ENCODE measurements at places on chromosomes 3 and 15. TPM values are rescaled to one million over a fixed set of nuclear protein-coding genes. Genes with fewer than 3 reads are reported as not detected.
A peak's percentile ranks its signal among the peaks of the same experiment; 100 is the strongest.

LRTM1 gene
- total RNA-seq, result not detected

KLHL24 gene
- total RNA-seq, result 228 TPM

DUOXA1 gene
- total RNA-seq, result 0.68 TPM

P4HTM gene
- total RNA-seq, result 25.5 TPM

LXN gene
- total RNA-seq, result 3.9 TPM

LSAMP gene
- total RNA-seq, result 5.0 TPM

LMOD3 gene
- 149 TPM for total RNA-seq

GOLGA8N gene
- total RNA-seq, result 10.3 TPM

USP13 gene
- total RNA-seq, result 122 TPM

DNA sequence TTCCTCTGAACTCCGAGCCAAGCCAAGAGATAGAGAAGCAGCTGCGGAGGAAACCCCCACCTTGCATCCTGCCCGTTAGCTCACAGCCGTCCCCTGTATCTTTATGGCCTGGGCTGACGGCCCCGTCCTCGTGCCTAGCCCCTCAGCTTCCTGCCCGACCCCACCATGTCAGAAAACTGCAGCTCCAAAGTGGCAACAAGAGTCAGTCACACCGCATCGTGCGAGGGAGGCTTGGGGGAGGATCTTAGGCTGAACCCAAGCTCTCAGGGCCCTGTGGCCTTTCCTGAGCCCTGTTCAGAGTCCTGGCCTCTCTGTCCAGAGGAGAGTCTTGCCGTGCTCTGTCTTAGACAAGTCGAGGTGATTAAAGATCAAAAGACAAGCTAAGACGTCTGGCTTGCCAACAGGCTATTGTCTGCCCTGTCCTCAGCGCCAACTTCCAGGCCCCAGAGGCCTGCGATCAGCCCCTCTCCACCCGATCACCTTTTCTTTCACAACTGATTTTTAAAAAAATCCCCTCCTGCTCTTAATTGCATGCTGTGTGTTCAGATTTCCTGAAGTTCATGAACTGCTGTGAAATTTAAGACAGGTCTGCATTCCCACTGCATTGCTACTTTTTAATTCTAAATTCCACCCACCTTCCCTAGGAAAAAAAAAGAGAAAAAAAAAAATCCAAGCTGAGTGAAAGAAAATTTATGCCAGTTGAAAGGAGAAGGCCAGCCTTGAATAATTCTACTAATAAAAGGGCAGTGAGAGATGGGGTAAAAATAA is 89.7 kb upstream of the WNT5A start:
- no peak for DNase-seq

GRCh38 chr3:17089314-17089700 is 204.6 kb downstream of the PLCL2 start:
- no peak for DNase-seq

DNA sequence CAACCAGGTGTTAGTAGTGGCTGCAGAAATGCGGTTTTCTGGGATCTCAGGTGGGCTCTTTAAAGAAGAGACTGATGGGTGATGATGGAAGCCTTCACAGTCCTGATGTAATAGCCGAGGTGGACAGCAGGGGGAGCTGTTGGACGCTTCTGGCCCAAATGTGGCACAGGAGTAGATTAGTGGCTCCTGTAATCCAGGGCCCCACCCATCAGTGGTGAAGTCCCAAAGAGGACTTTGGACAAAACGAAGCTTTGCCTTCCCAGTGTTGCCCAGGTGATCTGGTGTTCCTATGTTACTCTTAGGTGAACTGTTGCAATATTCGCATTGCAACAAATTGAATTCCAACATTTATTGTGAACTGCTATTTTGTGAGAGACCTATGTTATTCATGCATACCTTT is 31.8 kb upstream of the MYZAP start:
- DNase-seq, result no peak

GRCh38 chr3:97954228-97954827 is 17.9 kb downstream of the RIOX2 start:
- DNase-seq, result no peak

DNA sequence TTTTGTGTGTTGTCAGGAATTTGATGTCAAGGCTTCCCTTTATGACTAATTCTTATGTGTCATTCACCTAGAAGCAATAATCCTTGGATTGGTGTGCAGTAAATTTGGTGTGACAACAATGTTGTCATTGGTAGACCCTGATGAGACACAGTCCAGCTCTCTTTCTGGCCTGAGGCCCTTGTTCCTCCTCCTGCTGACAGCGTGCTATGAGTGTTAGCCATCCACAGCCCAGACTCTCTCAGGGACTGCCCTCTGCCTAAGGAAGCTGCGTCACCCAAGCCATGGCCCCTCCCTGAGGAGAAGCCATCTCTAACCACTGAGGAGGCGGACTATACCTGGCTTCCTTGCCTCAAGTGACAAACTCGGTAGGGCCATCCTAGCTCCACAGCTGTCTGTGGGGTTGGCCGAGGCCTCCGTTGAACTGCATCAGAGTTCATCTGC is 13.3 kb upstream of the TM4SF1 start:
- DNase-seq, result peak; percentile 22

DNA sequence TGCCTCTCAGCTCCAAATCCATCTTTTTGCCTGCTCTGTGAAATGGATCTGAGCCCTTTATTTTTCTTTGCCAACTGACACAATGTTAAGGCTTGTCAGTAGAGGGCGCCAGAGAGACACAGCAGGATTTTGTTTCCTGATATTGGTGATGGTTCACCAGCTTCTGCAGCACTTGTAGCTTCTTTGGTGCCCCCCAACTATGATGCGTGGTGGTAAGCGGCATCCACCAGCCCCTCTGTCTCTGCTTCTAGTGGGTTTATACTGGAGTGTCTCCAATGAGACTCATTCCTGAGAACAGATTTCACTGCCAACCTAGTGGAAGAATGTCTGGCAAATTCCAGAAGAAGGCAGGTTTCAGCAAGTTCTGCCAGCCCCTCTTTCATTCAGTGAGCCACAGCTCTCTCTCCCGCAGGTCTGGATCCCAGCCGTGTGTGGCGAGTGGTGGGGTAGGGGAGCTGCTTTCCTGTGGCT is 471.9 kb upstream of the FRG2C start:
- no peak for DNase-seq

GRCh38 chr3:30611613-30612436 is 5.4 kb downstream of the TGFBR2 start:
- no peak for DNase-seq

DNA sequence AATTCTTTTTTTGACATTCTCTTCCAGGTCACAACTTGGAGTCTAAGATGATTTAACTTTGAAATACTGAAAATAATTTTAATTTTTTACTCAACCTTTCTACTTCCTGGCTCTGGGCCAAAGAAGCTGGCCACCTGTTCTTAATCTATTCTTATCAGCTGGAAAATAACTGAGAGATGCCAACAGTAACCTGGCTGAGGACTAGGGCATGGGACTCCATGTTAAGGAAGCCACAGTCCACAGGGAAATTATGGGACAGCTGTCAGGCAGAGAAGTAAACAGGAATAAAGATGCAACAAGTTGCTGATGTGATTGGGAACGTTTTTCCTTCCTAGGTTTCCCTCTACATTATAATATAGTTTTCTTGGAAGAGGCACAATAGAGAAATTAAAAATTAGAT is 84.7 kb upstream of the CPNE4 start:
- no peak for DNase-seq

DNA sequence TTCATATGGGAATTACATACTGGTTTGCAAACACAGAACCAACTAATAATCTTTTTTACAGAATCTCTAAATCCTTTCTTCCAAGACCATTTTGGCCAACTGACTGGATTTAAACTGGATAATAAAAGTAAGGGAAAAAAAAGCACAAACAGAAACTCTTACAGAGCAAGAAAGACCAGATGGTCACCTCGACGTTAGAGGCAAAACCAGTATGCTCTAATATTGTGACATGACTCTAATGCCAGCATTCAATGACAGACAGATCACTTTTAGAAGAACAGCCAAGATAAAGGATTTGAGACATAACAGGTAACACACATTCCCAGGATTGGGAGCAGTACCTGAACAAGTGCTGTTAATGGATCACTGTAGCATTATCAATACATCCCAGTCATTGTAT is 50.9 kb downstream of the DHX36 start:
- no peak for DNase-seq

- DNase-seq, result no peak
These were observed 5.9 kb upstream of the ABHD6 start for GRCh38 chr3:58231666-58232065.

- DNase-seq, result no peak
These were observed 577.7 kb upstream of the ADAMTS9 start for GRCh38 chr3:65265511-65265910.

GRCh38 chr3:192156382-192156781 is 571.0 kb downstream of the FGF12 start:
- DNase-seq, result no peak

GRCh38 chr3:139654637-139655365 is 23.0 kb downstream of the NMNAT3 start:
- no peak for DNase-seq

- DNase-seq, result no peak
These were observed 19.5 kb upstream of the BSN start for GRCh38 chr3:49534581-49535441.

GRCh38 chr15:79170256-79170664 is 79.7 kb upstream of the RASGRF1 start:
- DNase-seq, result no peak

DNA sequence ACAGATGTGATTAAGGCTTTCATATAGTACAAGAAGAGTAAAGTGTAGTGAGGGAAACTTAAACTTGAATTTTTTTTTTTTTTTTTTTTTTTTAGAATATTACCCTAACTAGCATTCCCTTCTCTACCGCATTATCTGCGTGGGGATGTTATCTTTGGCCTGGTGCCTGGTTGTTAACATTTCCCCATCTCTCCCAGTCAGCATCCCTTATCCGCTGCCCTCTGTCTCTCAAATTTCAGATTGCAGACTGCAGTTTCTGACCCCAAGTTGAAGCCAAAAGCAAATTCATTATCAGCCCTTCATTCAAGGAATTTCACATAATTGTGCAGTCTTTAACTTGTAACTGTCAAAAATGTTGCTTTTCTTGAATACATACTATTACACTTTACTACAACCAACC is 353.0 kb downstream of the PLOD2 start:
- no peak for DNase-seq

GRCh38 chr15:99504823-99505551 is 60.8 kb upstream of the MEF2A start:
- DNase-seq, result no peak

- no peak for DNase-seq
These were observed 97.7 kb downstream of the CD47 start for GRCh38 chr3:107992976-107993684.
